ENCODE measurements at places on chromosomes 2 and 18.

- DNase-seq, result no peak
These were observed 949 bp upstream of the MYL12B start for GRCh38 chr18:3260995-3261372.

- DNase-seq, result no peak
These were observed 47.6 kb downstream of the DTNA start for GRCh38 chr18:34757666-34758065.

DNA sequence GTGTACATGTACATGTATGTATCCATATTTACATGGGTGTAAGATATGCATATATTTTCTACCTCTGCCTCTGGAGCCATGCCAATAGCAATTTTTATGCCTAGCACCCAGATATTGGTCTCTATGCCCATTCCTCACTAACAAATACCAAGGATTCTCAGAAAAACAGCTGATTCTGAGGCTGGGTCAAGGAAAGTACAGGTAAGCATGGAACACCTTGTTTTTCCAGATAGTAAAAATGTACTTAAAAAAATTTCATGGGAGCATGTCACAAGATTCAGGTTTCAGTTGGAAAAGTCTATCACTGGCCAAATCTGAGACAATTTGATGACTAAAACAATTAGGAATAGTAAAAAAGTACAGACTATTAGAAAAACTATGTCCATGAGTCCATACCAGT lies 114.5 kb upstream of the MAPRE2 start:
- DNase-seq, result no peak

DNA sequence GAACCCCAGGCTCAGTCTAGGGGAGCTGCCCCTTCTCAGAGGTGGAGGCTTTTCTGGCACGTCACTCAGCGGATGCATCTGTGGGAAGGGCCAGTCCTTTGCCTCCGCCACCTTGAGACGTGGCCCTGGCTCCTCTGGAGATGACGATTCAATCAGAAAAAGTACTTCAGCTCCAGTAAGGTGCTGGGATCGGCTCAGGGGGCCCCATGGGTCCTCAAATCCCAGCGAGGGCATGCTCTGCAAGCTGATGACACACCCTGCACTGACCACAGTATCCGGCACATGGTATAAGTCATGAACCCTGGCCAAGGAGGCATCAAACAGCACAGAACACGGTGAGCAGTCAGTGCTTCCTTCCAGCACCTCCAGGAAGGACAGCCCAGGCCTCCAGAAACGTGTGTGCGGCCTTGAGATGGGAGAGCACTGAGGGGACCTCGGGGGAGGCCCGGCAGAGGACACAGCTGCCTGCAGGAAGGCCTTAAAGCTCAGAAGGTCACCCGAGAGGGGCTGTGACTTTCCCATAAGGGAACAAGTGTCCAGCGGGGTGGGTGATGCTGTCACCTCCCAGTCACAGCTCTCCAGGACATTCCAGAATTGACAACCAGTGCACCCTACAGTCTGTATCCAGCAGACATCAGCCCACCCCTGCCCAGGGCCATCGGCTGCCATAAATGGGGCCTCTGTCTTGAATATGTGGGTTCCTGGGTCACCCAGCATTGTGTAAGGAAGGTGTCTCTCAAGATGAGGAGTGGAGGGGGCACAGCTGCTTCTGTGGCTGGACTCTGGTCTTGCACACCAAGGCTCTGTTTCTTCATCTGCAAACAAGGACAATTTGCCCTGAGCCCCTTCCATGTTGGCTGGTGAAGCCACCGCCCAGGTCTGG lies 205.8 kb downstream of the NDUFA10 start:
- DNase-seq, result no peak

- DNase-seq, result no peak
These were observed 78.2 kb upstream of the DAPL1 start for GRCh38 chr2:158716921-158717320.

DNA sequence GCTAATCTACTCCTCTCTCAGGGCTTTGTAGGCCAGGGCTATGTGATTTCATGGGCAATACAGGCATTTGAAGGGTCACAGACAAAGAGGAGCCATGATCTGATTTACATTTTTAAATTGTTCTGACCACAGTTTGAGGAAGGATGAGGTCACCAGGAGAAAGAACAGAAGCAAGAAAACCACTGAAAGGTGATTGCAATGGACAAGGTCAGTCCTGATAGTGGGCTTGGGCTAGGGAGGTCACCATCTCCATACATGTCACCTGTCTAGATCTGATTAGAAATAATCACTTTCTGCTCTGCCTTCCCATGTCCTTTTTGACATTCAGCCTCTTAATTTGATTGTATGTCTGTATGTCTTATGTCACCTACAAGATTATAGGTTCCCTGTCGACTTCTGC lies 248.9 kb upstream of the CWC22 start:
- DNase-seq, result no peak

DNA sequence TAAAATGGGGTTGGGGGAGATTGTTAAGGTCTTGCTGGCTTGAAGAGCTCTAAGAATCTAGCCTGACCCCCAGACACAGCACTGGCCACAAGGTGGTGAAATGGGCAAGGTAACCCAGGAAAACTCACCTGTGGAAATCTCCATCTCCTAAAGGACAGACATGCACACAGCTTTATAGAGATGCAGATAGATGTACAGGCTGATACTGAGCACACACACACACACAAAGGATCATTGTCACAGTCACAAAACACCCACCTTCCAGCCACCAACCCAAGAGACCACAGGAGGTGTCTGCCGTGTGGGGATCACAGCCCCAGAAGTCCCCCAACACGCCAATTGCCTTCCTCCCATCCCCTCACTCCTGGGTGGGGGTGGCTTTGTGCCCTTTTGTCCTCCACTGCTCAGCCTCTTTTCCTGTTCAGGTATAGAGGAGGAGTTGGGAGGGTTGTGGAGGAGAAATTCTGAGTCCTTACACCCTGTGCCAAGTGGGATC lies 3.2 kb upstream of the CYP26B1 start:
- DNase-seq, result no peak

DNA sequence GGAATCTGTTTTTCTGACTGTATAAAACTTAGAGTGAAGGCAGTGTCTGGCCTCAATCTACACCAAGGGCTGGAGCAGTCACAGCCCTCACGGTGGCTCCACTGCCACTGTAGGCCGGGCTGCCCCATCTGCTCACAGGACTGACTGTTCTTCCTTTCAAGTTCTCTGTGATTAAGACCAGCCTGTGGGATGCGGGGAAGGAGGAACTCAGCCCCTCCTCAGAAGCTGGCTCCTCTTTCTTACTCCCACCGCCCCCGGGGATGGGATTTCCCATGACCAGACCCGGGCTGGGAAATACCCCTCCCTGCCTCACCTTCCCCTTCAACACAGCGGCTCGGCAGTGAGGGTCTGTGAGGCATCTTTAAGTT lies 106.0 kb downstream of the COPS8 start:
- no peak for DNase-seq

- DNase-seq, result no peak
These were observed 370 bp downstream of the KLHL29 start for GRCh38 chr2:23385351-23385747.

GRCh38 chr2:165283342-165283741 lies 44.1 kb downstream of the SCN2A start:
- DNase-seq, result no peak

GRCh38 chr18:11760498-11761167 lies 71.6 kb downstream of the GNAL start:
- no peak for DNase-seq

GRCh38 chr2:61647044-61647443 lies 108.9 kb upstream of the XPO1 start:
- no peak for DNase-seq

- no peak for DNase-seq
These were observed 56.1 kb downstream of the HS6ST1 start for GRCh38 chr2:128262315-128263253.
